Neural progenitor cell (in vitro differentiated cells): ENCODE measurements at places on chromosomes 7 and 10.

DNA sequence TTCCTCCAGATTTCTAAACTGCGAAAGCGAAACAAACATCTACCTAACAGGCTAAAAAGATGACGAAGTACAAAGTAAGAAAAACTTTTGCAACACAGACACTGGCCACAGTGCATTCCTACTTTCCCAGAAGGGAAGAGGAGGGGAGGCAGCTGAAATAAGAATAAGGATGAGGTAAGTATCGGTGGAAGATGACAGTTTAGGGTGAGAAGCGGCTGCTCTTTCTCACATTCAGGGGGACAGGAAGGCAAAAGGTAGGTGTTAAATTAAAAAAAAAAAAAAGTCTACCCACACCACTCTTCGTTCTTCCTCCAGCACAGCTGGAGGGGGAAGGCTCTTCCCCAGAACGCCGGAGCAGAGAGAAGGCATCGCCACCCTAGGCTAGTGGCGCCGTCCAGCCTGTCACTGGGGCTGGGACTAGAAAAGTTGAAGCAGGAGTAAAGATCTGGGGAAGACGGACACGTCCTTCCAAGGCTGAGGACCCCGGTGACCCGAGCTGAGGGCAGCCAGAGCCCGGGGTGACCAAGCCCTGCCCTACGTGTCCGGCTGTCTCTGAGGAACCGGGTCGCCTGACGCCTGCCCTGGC is 846 bp downstream of the DNAJC1 start:
- peak; percentile 10 for DNase-seq

DNA sequence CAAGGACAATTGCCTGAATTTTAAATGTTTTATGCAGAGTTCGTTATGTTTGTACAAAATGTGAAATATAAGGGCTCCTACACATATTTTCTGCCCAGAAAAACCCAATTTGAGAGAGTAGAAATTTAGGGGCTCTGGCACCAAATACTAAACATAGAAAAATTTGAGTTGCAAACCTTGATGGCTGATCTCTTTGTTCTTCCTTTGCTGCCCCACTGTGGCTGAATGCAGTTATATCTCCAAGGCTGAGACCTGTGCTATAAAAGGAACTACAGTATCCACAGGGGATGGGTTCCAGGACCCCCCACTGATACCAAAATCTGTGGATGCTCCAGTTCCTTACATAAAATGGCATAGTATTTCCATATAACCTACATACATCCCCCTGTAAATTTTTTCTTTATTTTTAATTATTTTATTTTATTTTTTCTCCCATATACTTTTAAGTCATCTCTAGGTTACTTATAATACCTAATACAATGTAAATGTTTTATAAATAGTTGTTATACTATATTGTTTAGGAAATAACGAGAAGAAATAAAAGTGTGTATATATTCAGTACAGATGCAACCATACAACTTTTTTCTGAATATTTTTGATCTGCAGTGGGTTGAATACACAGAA is 22.5 kb downstream of the CFAP43 start:
- peak; percentile 73 for DNase-seq

DNA sequence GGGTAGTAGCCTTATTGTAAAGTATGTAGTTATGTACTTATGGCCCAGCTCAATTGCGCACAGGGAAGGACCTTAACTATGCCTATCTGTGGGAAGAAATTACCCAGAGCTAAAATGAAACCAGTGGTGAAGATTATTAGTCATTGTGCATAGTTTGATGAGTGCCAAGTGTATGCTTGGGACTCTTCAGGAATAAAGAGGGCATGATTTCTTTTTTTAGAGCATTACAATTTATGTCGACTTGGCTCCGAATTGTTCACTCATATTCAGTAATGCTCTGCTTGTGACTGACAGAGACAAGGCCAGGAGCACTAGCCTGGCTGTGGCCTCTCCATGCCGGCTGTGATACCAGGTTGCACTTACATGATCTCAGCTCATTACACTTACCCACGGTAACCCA is 269.5 kb downstream of the TRIL start:
- DNase-seq = no peak

GRCh38 chr7:123918309-123918708 is 6.7 kb upstream of the SPAM1 start:
- DNase-seq = no peak

- no peak for DNase-seq
Measured at GRCh38 chr7:17304926-17305325, 6.5 kb downstream of the AHR start.

DNA sequence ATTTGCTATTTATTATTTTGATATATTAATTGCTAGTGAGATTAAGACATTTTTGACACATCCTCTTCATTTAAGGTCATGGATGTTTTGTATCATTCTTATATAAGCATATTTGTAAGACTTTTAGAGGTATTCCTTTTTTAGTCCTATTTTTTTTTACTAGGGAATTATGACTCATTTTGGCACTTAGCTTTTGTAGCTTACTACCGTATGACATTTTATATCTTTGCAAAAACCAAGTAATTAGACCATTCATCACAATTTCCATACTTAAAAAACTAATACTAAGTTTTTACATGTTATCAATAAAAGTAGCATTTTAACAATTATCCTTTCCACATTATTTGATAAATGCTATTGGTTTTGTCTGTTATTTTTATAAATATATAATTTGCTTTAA is 41.6 kb downstream of the BMPR1A start:
- no peak for DNase-seq

- no peak for DNase-seq
Measured at GRCh38 chr7:157152391-157152937, 13.7 kb downstream of the UBE3C start.

DNA sequence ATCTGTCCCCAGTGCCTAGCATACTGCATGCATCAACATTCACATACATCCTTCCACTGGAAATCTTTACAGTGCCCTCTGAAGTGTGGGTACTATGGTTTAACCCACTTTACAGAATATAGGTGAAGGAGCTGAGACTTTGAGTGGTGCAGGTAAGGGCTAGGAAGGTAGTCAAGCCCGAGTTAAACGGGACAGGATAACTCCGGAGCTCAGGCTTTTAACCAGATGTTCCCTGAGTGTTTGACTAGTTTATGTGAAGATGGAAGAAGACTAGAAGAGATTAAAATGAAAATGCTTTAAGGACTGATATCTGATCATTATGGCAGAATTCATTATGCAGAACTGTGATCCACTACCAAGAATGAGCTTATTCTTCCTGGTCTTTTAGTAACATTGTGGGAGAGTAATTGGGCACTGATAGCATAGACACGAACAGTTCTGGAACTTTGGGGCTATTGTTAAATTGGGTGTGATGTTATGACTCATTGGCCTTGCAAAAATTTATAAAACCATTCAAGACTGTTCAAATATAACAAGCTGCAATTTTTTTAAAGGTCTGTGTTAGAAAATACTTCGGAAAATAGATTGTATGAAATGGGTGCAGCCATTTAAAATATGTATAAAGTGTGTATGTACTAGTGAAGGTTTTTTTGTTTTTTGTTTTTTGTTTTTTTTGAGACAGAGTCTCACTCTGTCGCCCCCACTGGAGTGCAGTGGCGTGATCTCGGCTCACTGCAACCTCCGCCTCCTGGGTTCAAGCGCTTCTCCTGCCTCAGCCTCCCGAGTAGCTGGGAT is 4.4 kb downstream of the CUL1 start:
- DNase-seq = no peak
